ENCODE measurements at places on chromosomes 16 and 17. TPM values are rescaled to one million over a fixed set of nuclear protein-coding genes. Genes with fewer than 3 reads are reported as not detected.

Gene HEATR9
- not detected for total RNA-seq

Gene ABCC12
- not detected for total RNA-seq

Gene DLX4
- not detected for total RNA-seq

Gene SLFN11
- total RNA-seq = 70.8 TPM

Gene MT1F
- 0.99 TPM for total RNA-seq

Gene PLA2G15
- total RNA-seq = 15.0 TPM

Gene PHOSPHO1
- 0.19 TPM for total RNA-seq

Gene KRTAP9-4
- not detected for total RNA-seq

Gene TBC1D3
- total RNA-seq = not detected

Gene CDH3
- total RNA-seq = under 0.01 TPM

Gene ITGAX
- total RNA-seq = 0.81 TPM

Gene RGS9
- 0.81 TPM for total RNA-seq

Gene TMEM238L
- total RNA-seq = not detected

Gene TBC1D3L
- 2.0 TPM for total RNA-seq

Gene CNGB1
- total RNA-seq = not detected

Gene MMP2
- total RNA-seq = 256 TPM

Gene ATP1B2
- not detected for total RNA-seq

Gene MBTPS1
- 96.5 TPM for total RNA-seq

Gene ZNF469
- total RNA-seq = 7.4 TPM

Gene CEP112
- total RNA-seq = 10.4 TPM

Gene SDR42E1
- 0.66 TPM for total RNA-seq

Gene MRPL10
- total RNA-seq = 16.8 TPM

Data from endothelial cell of coronary artery (primary cell).